ENCODE measurements at places on chromosomes 7 and 10.

DNA sequence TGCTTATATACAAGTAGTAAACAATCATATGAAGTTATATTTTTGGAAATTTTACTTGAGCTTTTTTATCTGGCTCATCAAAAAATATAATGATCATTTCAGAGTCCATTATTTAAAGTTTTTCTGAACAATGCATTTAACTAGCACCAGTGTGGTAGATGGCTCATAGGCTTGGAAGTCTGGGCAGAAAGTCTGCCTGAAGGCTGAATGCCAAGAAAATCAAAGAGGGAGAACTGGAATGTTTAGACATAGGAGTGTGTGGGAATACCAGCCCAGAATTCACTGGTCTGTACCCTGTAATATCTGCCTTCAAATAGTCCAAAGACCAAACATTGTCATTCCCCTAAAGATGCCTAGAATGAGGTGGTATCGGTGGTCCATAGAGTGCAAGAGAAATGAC lies 40.3 kb upstream of the ANK3 start:
- DNase-seq: no peak

- DNase-seq: no peak
Observed at GRCh38 chr7:131536361-131536849, 20.0 kb downstream of the PODXL start.

DNA sequence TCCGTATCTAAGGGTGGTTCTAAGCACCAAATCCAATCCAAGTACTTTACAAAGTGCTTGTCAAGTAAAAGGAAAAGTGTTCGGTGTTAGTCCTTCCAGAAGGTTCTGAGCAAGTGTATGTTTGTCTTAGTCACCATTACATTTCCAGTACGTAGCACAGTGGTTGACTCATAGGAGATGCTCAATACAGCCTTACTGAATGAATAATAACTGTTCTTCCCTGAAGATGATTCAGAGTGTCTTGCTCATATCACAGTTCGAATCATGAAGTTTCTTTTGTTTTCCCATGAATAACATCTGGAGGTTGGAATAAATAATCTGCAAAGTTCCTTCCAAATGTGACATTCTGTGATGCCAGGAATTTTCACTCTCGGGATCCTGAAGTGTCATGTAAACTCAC lies 53.4 kb downstream of the WNT2 start:
- DNase-seq: no peak

DNA sequence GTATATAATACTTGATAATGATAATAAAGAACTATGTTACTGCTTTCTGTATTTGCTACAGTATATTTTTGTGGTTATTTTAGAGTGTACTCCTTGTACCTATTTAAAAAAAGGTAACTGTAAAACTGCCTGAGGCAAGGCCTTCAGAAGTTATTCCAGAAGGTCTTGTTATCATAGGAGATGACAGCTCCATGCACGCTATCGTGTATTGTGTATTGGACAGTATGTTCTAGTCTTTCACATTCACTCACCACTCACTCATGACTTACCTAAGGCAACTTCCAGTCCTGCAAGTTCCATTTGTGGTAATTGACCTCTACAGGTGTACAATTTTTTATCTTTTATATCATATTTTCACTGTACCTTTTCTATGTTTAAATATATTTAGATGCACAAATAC lies 100.7 kb downstream of the ARL4A start:
- no peak for DNase-seq

GRCh38 chr7:25495342-25496250 lies 267.3 kb upstream of the NPVF start:
- DNase-seq: no peak
